Tibial nerve (tissue), 4 donors: ENCODE measurements at places on chromosomes 6 and 20.
A peak's percentile ranks its signal among the peaks of the same experiment; 100 is the strongest.

DNA sequence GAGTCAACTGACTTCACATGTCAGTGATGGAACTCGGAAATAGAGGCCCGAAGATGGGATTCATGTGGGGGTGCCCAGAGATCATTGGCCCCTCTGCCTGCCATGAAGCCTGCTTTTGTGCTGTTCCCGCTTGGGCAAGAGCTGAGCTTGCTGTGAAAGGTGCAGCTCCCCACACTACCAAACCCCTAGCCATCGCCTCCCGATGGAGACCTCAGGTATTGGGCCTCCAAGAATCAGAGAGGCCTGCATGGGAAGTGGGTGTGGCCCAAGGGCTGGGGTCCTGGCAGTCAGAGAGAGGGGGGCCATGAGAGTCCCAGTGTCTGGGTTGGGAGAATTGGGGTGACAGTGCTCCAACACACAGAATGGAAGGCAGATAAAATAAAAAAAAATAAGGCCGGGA, 160.9 kb downstream of the SOD2 start:
- DNase-seq: no peak

DNA sequence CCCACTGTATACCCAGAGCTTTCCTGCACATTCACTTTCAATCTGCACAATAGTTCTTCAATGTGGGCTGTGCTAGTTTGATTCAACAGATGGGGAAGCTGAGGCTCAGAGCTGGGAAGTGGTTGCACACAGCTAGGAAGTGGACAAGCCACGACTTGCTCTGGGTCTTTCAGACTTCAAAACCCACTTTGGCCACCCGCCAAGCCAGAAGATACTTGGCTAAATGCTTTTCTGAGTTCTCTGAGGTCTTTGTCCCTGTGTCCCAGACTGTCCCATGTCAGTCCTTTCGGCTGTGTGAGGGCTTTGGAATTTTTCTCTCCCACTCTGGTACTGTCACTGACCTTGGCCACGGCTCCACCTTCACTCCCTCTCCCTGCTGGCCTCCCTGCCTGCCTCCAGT, 10.6 kb downstream of the PDYN start:
- no peak for DNase-seq

- no peak for DNase-seq
These were observed 29.7 kb upstream of the RANBP9 start for GRCh38 chr6:13741365-13741764.

GRCh38 chr20:37385176-37385575, 39.2 kb downstream of the SRC start:
- DNase-seq: no peak

- no peak for DNase-seq
These were observed 31.5 kb downstream of the RPF2 start for GRCh38 chr6:111013144-111013915.

DNA sequence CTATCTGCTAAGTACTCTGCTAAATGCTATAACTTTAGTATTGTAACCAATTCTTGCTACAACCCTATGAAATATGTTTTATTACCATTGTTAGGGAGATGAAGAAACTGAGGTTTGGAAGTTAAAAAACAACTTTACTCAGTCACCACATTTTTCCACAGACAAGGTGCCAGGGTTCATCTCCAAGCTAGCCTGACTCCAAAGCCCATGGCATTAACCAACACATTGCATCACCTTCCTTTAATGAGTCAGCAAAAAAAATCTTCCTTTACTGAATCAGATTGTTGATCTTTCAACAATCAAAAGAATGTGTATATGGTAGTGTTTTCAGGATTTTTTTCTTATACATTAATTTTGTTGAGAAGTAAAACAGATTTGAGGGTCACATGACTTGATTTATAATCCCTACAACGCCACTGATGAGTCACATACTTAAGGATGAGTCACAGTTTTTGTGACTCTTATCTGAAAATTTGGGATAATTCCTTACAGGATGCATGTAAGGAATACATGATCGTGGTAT, 41.5 kb downstream of the MAN1A1 start:
- DNase-seq: no peak

DNA sequence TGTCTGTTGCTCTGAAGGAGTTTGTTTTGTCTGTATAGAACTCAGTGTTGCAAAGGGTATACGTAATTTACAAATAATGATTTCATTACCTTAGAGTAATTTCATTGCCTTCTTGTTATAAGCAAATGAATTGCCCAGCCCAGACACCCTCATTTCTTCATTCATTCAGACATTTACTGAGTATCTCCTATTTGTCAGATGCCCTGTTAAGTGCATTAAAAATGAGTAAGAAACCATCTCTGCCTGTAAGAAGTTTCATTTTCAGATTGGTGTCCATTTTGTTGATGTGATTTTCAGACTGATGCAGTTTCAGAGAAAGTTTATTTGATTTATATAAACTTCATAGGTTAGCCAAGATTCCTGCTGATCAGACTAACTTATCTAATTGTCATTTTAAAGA, 429.3 kb downstream of the PHF3 start:
- no peak for DNase-seq

- no peak for DNase-seq
These were observed 67.4 kb downstream of the BTBD9 start for GRCh38 chr6:38572186-38572813.

GRCh38 chr6:46888031-46888430, 33.7 kb downstream of the ADGRF5 start:
- DNase-seq: no peak

DNA sequence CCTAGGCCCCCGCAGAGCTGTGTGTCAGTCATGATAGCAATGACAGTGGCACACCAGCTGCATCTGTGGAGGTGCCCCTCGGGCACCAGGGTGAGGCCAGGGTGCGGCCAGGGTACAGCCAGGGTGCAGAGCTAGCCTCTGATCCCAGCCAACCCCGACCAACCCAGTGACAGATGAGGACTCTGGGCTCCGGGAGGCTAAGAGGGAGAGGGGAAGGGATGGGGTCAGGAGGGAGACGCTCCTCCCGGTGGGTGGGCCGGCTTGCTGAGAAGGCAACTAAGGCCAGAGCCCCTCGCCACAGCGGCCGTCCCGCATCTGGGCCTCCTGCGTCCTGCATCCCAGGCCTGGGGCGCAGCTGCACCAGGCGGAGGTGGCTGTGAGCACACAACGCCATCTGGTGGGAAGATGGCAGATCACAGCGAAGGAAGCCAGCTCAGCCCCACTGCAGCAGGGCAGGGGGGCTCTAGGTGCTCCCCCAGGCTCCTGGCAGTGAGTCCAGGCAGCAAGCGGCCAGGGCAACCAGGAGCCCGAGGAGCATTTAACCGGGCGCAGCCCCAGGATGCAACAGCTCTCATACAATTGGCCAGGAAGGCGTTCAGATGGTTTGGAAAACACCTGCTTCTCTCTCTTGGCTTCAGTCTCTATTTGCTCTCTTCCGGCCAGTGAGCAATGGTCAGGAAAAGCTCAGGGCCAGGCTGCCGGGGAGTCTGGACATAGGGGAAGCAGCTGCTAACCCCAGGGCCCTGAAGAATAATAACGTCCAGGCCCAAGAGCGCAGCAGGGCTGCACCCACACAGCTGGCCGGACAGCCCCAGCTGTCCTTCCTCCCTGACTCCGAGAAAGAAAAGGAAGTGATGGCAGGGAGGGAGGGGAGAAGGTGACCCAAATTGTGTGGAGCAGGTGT, 169.4 kb downstream of the TAF4 start:
- peak; percentile 25 for DNase-seq

DNA sequence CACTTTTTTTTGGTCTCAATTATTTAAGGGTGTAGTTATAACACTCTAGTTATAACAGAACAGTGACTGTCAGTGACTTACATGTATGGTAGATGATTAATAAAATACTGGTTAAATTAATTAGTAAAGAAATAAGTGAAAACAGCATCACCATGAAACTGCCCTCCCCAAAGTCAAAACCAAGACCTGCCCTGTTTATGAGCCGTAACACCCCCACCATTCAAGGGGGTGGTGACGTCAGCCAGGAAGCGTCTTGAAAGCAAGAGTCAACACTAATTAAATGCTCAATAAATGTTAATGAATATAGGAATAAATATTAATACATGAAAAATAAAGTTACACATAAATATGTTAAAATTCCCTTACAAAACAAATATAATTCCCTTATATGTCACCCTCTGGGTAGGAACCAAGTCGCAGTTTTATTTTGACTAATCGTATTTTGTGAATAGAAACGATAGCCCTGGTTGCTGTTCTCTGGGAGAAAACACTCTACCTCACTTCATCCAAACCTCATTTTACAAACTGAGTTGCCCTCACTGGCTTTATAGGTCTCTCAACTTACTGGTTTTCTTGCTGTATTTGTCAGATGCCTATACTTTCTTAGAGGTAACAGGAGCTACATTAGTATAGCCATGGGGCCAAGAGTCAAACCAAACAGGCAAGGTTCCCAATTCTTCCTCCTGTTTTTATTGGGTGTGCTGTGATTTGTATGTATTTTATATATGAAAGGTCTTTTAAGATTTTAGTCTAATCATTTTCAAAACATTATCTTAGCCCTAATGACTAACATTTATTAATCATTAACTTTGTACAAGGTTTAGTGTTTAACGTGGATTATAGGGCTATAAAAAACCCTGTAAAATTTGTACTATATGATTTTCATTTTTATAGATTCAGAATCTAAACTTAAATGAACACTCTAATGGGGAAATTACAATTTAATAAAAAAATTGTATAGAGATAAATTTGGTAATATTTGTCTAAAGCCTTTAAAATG, 227.9 kb upstream of the IRAK1BP1 start:
- DNase-seq: no peak

- no peak for DNase-seq
These were observed 60.5 kb upstream of the PRDM1 start for GRCh38 chr6:106025655-106026054.

- DNase-seq: no peak
These were observed 147.9 kb downstream of the RNGTT start for GRCh38 chr6:88815491-88815890.

- no peak for DNase-seq
These were observed 1285.6 kb upstream of the EYS start for GRCh38 chr6:66992660-66993059.

DNA sequence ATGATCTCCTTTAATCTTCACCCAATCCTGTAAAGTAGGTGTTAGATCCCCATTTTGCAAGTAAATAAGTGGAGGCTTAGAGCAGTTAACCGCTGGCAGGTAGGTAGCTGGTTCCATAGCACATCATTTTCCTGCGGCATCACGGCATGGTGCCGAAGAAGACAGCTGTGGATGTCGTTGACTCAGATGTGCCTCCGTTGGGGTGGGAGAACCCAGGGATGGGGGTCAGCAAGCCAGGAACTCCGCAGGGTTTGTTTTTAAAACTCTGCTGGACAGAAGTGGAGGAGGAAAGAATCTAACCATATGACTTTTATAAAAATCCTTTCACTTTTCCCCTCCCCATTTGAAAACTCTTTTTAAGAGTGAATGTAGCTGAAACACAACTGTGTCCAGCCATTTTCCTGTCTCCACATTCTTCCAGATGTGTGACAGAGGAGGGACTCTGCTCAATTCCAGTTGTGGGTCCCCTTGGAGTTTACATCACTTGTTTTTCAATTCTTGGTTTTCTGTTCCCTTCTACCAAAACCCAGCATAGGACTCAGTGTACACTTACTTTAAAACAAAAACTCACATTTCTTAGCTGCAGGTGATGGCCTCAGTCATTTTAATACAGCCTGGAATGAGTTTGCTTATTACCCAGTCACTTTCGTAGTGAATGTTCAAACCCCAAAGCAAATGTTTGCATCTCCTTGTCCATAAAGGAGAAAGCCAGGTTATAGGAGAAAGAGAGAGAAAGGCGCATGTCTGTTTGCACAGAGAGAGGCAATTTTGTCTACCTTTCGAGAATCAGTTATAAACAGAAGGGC, 27.6 kb upstream of the PI16 start:
- no peak for DNase-seq

DNA sequence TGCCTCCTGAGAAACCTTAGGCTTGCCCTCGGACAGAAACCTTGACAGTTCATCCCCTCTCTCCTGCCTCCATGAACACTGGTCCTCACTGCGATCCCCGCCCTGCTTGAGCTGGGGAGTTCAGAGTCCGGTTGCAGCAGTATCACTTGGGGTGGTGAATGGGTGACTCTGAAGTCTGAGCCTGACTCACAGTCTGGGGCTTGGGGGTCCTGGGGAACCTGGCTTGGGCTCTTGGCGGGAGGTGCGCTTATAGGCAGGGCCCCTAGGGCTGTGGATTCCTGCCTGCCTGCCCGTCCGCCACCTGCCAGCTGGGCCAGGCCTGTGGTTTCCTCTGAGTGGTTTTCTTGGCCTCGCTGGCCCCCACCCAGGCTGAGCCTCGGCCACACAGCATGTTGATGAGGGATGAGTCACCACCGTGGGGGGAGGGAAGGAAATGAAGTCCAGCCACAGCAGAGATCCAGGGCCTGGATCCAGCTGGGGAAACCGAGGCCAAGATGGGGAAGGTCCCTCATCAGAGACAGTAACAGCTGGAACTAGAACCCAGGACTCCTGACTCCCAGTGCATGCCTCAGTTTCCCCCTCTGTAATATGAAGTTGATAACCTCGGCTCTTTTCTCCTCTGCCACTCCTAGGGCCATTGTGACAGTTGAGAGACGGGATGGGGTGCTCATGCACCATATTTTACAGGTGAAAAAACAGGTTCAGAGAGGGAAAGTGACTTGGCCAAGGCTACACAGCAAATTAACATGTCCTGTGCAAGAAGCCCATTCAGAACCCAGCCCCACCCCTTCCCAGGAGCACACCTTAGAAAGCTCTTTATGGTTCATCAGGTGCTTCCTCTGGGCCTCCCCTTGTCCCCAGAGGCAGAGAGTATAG, 9.2 kb downstream of the FOXS1 start:
- peak; percentile 87 for DNase-seq
